Stimulated activated memory B cell treated with anti-CD40 and anti-IgM and Interleukin-4, amounts not matched to agents 10 μg/mL and 1 μg/mL and 100 μg/mL, for 72 hours (primary cell): ENCODE measurements at places on chromosomes 11 and 22.
A peak's percentile ranks its signal among the peaks of the same experiment; 100 is the strongest.

DNA sequence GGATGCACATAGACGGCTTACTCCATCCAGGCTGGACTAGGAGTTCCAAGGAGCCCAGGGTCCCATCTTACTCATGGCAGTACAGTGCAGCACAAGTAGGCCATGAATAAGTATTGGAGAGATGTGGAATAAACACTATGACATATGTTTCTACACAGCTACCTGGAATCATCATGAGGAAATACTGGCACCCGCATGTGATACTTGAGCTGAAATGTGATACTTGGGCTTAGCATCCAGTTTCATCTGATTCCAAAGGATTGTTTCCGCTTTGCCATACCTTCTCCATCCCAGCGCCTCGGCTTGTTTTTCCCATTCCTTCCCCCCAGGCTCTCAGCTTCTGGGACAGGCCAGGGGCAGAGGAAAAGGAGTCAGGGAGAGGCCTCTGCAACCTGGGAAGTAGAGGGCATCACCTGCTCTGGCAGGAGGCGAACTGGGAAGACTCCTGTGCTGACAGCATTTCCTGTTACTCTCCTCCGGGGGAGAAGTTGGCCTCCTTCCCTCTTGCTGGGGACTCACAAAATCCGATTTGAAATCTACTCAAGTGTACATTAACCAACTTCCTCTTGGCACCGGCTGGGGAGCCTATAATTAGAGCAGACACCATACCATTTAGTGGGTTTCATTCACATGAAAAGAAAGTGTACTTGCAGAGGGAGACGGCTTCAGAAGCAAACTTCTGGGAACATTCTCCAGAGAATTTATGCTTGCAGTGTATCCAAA lies 187.8 kb downstream of the MIAT start:
- H3K4me1 ChIP-seq = peaks cover 5% of the 10 kb centered on the region
- ATAC-seq = no peak
- no peak overlapping the region for H3K27ac ChIP-seq
- H3K27me3 ChIP-seq = no peaks in the 10 kb centered on the region
- no peak overlapping the region for H3K4me3 ChIP-seq
- H3K36me3 ChIP-seq = peaks cover 12% of the 10 kb centered on the region

DNA sequence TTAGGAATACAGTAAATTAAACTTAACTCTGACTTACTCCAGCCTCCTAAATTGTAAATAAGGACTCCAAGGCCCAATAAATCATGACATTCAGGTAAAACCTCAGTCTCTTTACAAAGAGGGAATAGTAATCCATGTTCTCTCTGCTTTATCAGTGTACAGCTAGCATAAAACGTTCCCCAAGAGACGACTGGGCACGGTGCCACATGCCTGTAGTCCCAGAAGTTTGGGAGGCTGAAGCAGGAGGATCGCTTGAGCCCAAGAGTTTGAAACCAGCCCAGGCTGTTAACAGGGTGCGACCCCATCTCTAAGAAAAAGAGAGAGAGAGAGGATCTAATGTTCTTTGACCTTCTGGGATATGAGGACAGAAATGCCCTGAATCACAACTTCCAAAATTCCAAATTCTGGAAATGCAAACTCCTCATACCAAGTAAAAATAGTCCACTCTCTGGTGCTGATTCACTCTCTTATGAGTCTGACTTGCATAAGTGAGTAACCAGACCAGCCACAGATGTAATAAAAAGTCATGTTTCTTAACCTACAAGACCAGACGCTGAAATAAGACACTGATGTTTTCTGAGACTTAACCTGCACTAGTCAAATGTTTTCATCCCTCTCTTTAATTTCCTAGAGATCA lies 25.5 kb downstream of the NNMT start:
- H3K4me1 ChIP-seq = no peaks in the 10 kb centered on the region
- H3K4me3 ChIP-seq = no peak overlapping the region
- peaks cover 33% of the 10 kb centered on the region for H3K27me3 ChIP-seq
- H3K27ac ChIP-seq = no peak overlapping the region

DNA sequence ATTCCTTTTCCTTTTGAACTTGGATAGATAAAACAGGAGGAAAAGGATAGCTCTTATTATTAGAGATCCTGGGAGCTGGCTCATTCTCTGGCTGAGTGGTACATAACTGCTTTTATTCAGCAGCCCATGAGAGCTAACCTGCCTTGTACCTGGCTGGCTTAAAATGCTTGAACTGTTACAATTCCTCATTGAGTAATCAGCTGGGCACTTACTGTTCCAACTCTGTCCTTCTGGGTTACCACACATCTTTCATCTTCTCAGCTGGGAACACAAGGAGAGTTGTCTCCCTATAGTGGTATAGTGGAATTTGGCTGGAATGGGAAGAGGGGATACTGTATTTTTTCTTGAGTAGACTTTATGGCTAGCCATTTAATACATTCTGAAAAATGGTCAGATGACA lies 39.8 kb upstream of the SPTBN2 start:
- H3K4me1 ChIP-seq = no peaks in the 10 kb centered on the region
- ATAC-seq = no peak
- H3K36me3 ChIP-seq = peaks cover 40% of the 10 kb centered on the region
- no peak overlapping the region for H3K4me3 ChIP-seq

DNA sequence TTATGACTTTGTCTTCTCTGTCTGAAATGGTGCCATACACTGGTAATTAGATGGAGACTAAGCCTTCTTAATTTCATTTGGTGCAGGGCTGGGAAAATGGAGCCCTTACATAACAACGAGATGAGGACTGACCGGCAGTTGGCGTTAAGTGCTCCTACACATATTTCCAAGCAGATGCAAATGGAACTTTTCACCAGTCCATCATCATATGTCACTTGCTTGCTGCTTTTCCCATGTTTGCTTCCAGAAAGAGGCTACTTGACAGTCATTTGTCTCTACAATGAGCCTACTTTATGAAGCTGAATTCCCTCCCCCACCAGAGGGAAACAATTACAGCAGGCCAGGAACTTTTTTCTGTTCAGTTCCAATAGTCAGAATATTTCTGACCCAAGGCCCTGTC lies 32.6 kb downstream of the SVIP start:
- no peak for ATAC-seq
- no peaks in the 10 kb centered on the region for H3K4me1 ChIP-seq
- H3K27ac ChIP-seq = no peak overlapping the region
- no peaks in the 10 kb centered on the region for H3K36me3 ChIP-seq

DNA sequence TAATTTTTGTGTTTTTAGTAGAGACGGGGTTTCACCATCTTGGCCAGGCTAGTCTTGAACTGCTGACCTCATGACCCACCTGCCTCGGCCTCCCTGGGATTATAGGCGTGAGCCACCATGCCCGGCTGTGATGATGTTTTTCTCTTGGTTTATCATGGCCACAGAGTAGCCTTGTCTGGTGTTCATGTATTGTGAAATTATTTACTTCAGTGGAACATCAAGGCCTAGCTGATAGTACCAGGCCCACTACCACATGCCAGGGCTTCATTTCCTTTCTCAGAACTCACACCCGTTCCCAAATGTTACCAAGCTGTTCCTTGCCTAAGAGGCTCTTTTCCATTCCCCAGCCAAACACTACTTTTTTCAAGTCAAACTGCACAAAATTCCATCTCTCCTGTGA lies 6.1 kb upstream of the DDB2 start:
- ATAC-seq = no peak
- H3K4me1 ChIP-seq = no peaks in the 10 kb centered on the region
- no peak overlapping the region for H3K4me3 ChIP-seq
- no peaks in the 10 kb centered on the region for H3K27me3 ChIP-seq
- H3K27ac ChIP-seq = no peak overlapping the region

GRCh38 chr11:13223112-13223511 lies 54.5 kb upstream of the BMAL1 start:
- no peaks in the 10 kb centered on the region for H3K27me3 ChIP-seq
- H3K4me3 ChIP-seq = no peak overlapping the region
- no peaks in the 10 kb centered on the region for H3K36me3 ChIP-seq

- no peaks in the 10 kb centered on the region for H3K27me3 ChIP-seq
- no peak overlapping the region for H3K4me3 ChIP-seq
- peaks cover 20% of the 10 kb centered on the region for H3K36me3 ChIP-seq
- H3K27ac ChIP-seq = peak overlapping the region; percentile 19
- H3K4me1 ChIP-seq = peaks cover 39% of the 10 kb centered on the region
Observed at GRCh38 chr11:128310676-128311445, 276.5 kb downstream of the ETS1 start.

DNA sequence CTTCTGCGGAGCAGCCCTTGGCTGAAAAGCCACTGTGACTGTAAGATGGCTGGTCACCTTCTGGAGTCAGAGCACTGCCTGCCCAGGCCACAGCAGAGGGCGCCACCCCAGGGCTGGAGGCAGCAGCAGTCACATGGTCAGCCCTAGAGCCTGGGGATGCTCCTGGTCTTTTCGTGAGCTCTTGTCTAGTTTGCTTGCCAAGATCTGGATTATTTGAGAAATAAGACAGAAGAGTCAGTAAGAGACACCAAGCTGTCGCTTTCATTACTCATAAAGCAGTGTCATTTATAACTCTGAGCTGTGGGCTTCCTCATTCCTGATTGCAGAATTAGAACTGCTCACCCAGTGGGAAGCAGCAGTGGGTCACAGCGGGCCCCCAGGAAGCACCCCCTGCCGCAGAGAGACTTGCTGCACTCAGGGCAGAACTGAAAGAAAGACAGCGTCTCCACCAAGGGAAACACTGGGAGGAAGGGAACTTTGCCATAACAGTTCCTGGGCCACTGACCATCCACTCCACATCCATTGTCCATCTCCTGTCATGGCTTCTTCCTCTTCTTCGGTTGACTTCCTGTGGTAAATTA lies 56.7 kb downstream of the PPP6R2 start:
- peaks cover 44% of the 10 kb centered on the region for H3K36me3 ChIP-seq
- ATAC-seq = peak; percentile 66
- no peak overlapping the region for H3K4me3 ChIP-seq
- H3K4me1 ChIP-seq = peaks cover 60% of the 10 kb centered on the region
- no peaks in the 10 kb centered on the region for H3K27me3 ChIP-seq

DNA sequence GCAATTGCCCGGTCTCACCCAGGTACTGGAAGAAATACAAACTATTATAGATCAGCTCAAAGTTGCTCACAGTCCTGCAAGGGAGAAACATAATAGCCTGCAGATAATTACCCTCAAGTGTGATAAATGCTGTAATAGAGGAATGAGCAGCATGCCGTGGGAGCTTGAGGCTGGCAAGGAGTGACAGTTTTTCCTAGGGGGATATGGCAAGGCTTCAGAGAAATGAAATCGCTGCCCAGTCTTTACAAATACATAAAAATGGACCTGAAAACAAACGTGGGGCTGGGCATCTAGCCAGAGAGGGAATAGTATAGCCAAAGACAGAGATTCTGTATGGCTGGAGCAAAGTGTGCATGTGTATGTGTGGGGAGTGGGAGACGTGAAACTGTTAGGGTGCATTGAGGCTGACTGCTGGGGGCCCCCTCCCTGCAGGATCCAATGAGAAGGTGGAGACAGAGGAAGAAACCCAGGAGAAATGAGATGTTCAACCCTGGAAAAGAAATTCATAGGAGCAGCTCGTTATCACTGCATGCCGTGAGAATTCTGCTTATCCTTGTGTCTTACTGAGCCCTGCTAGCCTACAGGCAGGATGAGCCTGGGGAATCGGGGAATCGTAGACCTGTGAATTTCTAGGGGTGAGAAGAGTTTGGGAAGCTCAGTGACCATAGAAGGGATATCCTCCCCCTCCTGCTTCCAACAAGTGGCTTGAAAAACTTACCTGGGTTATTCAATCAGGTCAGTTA lies 167.0 kb downstream of the LDLRAD3 start:
- H3K36me3 ChIP-seq = no peaks in the 10 kb centered on the region
- no peak for ATAC-seq
- H3K27me3 ChIP-seq = no peaks in the 10 kb centered on the region

GRCh38 chr22:35685731-35686130 lies 31.9 kb upstream of the APOL5 start:
- H3K27ac ChIP-seq = no peak overlapping the region
- H3K4me1 ChIP-seq = peaks cover 20% of the 10 kb centered on the region
- H3K27me3 ChIP-seq = peaks cover 41% of the 10 kb centered on the region
- H3K36me3 ChIP-seq = no peaks in the 10 kb centered on the region
- no peak for ATAC-seq
- H3K4me3 ChIP-seq = no peak overlapping the region

- H3K27me3 ChIP-seq = peaks cover 65% of the 10 kb centered on the region
- peak; percentile 28 for ATAC-seq
- peak overlapping the region; percentile 88 for H3K4me3 ChIP-seq
- H3K36me3 ChIP-seq = no peaks in the 10 kb centered on the region
- peaks cover 34% of the 10 kb centered on the region for H3K4me1 ChIP-seq
Observed at GRCh38 chr11:57638811-57639320, 10.8 kb downstream of the YPEL4 start.

DNA sequence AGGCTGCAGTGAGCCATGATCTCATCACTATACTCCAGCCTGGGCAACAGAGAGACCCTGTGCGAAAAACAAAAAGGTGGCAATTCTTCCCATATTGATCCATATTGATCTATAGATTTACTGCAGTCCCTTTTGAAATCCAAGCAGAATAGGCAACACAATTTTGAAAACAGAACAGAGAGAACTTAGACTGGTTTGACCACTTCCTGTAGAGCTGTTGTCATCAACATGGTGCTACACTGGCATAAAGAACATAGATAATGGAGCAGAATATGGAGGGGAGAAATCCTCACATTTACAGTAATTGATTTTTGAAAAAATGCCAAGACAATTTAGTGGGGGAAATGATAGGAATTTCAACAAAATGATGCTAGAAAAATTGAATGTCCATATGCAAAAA lies 34.1 kb downstream of the GRK3 start:
- H3K27ac ChIP-seq = peak overlapping the region; percentile 15
- H3K4me3 ChIP-seq = no peak overlapping the region
- H3K4me1 ChIP-seq = peaks cover 70% of the 10 kb centered on the region
- H3K27me3 ChIP-seq = no peaks in the 10 kb centered on the region

DNA sequence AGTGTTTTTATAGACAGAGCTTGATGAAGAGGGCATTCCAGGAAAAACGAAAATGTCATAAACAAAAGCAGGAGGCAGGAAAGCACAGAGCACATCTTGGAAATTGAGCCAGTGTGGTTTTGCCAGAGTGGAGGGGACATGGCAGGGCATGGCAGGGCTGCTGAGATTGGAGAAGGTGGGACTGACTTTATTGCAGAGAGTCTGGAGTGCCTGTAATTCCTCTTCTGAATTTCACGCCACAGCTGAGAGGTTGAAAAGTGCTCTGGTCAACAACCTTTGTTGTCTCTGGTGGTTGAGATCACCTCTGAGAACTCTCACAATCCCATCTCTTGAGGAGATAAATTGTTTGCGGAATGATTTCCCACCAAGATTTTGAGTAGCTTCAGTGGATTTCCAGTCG lies 16.4 kb downstream of the SLC5A1 start:
- H3K27ac ChIP-seq = no peak overlapping the region
- no peak for ATAC-seq
- H3K27me3 ChIP-seq = peaks cover 27% of the 10 kb centered on the region

DNA sequence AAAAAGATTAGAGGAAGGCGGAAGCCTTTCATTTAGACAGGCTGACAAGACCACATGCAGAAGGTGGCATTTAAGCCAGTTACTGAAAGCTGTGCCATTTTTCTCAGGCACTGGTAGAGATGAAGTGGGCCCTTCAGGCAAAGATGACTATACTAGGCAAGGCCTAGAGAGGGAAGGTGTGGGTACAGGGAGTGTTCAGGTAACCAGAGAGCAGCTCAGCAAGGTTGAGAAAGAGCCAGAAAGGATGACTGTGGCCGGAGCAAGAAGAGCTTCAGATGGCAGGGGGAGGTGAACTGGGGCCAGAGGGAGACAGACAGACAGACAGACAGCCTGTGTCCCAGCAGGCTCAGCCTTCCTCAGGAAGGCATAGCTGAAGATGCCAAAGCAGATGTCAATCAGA lies 88.1 kb upstream of the NARS2 start:
- H3K4me1 ChIP-seq = no peaks in the 10 kb centered on the region
- H3K4me3 ChIP-seq = no peak overlapping the region
- no peaks in the 10 kb centered on the region for H3K27me3 ChIP-seq
- no peaks in the 10 kb centered on the region for H3K36me3 ChIP-seq
- H3K27ac ChIP-seq = no peak overlapping the region
- ATAC-seq = no peak

- H3K27ac ChIP-seq = peak within 1 kb of the TSS; percentile 45
- peaks cover 5% of the 10 kb centered on the region for H3K36me3 ChIP-seq
- H3K27me3 ChIP-seq = no peaks in the 10 kb centered on the region
- peak within 1 kb of the TSS; percentile 57 for H3K4me3 ChIP-seq
- no peak for ATAC-seq
Observed at GRCh38 chr22:23762842-23763578, at the start of gene C22orf15. Gene C22orf15, plus strand, starts transcription at chr22:23762990. Its CDS starts 317 bp downstream, at chr22:23763307.
